ENCODE measurements at places on chromosomes 2 and 18.

GRCh38 chr2:173400760-173401159, 46.1 kb downstream of the CDCA7 start:
- DNase-seq, result no peak

- DNase-seq, result no peak
Measured at GRCh38 chr2:233419602-233420391, 65.5 kb downstream of the DGKD start.

GRCh38 chr2:48525269-48525943, 4.5 kb upstream of the STON1 start:
- no peak for DNase-seq

GRCh38 chr18:76495435-76496193, 572 bp upstream of the ZNF516 start:
- DNase-seq, result no peak

GRCh38 chr18:7666195-7666776, 99.2 kb downstream of the PTPRM start:
- DNase-seq, result no peak

GRCh38 chr2:230915319-230915718, 9.7 kb downstream of the GPR55 start:
- no peak for DNase-seq

DNA sequence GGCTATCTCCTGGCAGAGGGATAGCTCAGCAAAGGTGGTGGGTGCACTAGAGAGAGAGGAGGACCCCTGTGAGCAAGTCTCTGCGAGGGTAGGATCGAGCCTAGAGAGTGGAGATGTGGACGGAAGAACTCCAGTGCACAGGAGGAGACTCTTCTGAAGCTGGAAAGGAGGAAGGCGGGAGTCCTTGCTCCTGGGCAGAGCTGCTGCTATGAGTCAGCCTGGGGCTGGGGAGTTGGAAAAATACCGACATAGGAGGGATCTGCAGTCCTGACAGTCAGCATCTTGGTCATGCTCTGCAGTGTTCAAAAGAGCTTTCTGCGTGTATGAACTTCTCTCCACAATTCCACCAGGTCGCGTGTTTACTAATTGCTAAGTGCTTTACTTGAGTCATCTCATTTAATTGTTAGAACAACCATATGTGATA, 233.8 kb downstream of the LDLRAD4 start:
- DNase-seq, result peak; percentile 32

DNA sequence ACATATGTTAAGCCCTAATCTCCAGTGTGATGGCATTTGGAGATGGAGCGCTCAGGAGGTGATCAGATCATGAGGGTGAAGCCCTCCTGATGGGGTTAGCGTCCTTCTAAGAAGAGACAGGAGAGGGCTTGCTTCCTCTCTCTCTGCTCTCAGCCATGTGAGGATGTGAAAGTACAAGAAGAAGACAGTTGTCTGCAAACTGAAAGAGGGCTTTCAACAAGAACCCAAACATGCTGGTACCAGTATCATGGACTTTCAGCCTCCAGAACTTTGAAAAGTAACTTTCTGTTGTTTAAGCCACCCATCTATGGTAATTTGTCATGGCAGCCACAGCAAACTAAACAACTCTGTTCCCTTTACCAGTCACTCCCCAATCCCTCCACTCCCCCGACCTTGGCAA, 47.4 kb downstream of the CACNB4 start:
- no peak for DNase-seq

Measured in cerebellar nuclear complex (tissue), 1 donor.